Skin of body (tissue), 3 donors: ENCODE measurements at places on chromosomes 16 and 17.

DNA sequence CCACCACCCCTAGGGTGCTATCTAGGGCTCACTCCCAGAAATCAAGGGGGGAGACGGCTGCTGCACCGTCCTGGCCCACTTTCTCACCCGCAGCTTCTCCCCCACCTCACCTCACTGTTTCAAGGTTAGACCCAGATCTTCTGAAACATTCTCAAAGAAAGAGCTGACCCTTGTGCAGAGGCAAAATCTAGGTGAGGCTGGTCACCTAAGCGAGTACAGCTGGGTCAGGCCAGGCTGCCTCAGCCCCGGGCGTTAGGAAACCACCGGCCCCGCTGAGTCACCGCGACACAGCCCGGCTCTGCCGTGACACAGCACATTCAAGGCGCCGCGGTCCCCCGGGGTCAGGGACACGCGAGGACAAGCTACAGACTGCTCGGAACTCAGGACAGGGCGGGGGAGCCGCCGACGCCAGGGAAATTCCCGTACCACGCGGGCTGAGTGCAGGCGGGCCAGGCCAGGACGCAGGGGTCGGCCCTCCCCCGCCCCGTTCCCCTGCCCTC lies 27.1 kb downstream of the GNPTG start:
- DNase-seq: no peak

DNA sequence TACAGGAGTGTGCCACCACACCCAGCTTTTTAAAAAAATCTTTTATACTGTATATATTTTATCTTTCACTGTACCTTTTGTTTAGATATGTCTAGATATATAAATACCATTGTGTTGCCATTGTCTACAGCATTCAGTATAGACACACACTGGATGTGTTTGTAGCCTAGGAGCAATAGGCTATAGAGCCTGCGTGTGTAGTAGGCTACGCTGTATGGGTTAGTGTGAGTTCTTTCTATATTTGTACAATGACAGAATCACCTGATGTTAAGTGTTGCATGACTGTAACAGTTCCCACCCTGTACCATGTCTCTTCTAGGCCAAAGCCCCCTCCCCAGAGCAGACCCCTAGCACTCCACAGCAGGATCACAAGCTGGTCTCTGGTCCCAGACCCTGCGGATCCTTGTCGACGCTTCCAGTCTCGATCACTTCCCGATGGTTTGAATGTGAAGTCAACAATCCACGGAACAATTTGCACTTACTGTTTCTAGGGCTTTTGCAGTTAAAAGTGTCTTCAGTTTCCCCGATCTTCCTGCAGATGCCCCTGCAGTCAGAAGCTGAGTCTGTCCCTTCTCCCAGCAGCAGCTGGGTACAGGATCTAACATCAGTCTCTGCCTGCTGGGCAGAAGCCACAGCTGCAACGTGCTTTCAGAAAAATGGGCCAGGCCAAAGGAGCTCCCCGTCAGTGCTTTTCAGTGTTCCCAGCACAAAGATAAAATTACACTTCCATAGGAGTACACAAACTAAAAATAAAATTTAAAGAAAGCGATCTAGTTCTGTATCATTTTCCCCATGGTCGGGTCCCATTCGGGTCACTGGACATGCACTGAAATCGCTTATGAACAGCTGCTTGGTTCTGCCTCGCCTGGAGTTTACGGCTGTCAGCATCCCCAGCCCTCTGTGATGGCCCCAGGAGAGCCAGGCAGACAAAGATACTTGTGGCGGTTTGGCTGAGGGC lies 35.4 kb downstream of the ADAM11 start:
- DNase-seq: no peak

DNA sequence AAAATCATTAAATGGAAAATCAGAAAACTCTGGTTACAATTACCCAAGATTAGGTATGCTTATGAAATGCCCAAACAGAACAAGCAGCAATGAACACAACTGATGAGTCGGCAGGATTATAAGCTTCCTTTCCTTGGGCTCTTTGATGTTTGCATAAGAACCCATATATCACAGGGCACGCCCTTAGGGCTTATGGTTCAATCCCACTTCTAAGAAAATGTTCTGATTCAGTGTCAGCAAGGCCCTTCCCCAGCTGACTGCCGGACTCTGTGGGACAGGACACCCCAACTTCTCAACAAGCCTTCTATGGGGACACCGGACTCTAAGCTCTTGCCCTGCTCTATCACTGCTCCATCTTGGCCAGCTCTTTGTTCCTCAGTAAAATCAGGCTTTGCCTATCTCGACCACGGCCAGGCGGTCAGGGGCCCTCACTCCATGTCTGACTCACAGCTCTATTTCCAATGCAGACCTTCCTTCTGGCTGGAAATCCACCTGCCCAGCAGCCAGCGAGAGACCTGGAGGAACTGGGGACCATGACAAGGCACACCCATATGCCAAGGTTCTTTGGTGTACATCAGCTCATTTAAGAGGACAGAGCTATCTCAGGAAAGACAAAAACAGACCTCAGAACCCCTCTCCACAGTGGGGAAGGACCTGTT lies 26.8 kb downstream of the LITAFD start:
- no peak for DNase-seq

GRCh38 chr17:3669085-3669347 lies 404 bp downstream of the EMC6 start:
- DNase-seq: no peak

DNA sequence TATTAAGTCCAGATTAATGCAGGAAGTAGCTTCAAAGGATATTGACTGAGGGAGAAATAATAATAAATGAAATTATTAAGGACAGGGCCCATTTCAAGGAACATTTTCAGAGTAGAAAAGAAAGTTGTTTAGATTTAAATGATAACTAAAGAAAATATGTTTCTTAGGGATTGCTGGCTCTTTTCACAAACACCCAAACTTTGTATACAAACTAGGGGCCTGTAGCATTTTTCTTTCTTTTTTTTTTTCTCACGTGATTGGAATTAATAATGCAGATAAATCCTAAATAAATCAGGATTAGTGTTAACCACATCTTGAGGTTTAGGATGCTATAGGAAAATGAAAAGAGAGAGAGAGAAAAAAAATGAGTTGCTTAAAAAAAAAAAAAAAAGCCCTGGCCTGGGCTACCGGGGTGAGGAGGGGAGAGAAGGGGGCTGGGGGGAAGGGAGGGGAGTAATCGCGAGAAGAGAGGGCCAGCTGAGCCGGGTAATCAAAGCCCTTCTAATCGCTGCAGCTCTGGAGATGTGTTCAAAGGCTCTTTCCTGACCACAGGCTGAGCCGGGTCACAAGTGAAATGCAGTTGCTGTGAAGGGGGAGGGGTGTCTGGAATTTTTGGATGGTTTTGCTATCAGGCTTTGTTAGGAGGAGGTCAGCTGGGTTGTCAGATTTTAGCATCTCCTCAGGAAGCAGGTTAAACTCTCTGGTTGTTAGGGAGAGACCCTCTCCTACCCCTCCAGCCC lies 104.6 kb upstream of the ZFHX3 start:
- no peak for DNase-seq

- no peak for DNase-seq
Measured at GRCh38 chr17:64579917-64580316, 73.1 kb downstream of the CEP95 start.

- DNase-seq: no peak
Measured at GRCh38 chr16:59683709-59684108, 949.6 kb upstream of the GOT2 start.

- DNase-seq: no peak
Measured at GRCh38 chr16:83336603-83337002, 471.2 kb upstream of the HSBP1 start.

DNA sequence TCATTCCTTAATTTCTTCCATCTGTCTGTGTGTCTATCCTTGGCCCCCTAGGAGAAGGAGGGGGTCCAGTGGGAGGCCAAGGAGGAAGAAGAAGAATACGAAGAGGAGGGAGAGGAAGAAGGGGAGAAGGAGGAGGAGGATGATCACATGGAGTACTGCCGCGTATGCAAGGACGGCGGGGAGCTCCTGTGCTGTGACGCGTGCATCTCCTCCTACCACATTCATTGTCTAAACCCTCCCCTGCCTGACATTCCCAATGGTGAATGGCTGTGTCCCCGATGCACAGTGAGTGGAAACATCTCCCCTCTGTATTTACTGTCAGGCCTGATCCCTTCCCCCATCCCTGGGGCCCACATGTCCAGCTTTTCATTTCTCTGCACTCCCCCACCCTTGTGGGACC lies 6.3 kb downstream of the CHD3 start:
- DNase-seq: no peak

DNA sequence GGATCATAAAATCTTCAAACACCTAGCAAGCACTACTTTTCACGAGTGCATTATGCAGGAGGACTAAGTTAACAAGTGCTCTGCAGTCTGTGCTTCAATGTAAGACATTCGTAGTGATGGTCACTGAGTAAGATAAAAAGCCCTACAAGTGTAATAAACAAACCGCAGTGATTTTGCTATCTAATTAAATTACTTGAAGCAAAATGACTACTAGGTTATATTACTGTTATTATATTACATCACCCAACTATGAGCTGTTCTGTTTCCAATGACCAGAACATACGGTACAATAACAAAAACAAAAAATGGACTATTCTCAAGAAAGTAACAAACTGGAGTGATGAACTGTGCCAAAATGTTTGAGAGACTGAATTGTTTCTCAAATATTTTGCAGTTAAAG lies 11.2 kb downstream of the KLHL10 start:
- DNase-seq: no peak

DNA sequence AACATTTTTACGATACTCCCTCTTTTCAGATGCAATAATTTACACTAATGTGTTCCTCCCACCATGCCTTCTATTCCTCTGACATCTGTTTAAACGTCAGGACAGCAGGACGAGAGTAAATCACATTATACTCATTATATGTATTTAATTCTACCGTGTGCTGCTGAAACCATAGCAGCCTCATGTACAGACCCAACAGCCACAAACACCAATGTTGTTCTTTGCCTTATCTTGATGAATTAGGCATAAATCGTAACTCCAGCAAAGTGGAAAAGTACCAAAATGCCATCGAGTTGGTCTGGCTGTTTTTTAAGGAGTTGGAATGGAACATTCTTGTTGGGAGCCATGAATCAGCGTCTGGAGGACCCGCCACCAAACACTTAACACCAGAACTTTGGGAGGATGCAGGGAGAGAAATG lies 82.9 kb upstream of the FOXF1 start:
- DNase-seq: no peak

GRCh38 chr16:86983621-86984020 lies 333.6 kb downstream of the C16orf95 start:
- DNase-seq: no peak

DNA sequence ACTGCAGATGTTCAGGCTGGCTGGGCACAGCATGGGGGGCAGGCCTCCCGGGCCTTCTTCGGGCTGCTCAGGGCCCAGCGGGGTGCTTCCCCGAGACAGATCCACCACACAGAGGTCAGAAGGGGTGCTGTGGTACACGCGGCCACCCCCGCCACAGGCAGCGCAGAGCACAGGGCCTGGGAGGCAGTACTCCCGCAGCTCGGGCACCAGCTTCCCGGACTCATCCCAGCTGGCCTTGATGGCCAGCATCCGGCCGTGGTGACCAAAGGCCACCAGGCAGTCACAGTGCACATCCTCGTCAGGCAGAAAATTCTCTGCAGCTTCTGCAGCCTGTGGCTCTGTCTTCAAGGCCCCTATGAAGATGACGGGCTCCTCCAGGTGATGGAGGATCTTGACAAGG lies 1.9 kb downstream of the FAAP100 start:
- no peak for DNase-seq

GRCh38 chr17:68731465-68731864 lies 130.3 kb upstream of the FAM20A start:
- no peak for DNase-seq

DNA sequence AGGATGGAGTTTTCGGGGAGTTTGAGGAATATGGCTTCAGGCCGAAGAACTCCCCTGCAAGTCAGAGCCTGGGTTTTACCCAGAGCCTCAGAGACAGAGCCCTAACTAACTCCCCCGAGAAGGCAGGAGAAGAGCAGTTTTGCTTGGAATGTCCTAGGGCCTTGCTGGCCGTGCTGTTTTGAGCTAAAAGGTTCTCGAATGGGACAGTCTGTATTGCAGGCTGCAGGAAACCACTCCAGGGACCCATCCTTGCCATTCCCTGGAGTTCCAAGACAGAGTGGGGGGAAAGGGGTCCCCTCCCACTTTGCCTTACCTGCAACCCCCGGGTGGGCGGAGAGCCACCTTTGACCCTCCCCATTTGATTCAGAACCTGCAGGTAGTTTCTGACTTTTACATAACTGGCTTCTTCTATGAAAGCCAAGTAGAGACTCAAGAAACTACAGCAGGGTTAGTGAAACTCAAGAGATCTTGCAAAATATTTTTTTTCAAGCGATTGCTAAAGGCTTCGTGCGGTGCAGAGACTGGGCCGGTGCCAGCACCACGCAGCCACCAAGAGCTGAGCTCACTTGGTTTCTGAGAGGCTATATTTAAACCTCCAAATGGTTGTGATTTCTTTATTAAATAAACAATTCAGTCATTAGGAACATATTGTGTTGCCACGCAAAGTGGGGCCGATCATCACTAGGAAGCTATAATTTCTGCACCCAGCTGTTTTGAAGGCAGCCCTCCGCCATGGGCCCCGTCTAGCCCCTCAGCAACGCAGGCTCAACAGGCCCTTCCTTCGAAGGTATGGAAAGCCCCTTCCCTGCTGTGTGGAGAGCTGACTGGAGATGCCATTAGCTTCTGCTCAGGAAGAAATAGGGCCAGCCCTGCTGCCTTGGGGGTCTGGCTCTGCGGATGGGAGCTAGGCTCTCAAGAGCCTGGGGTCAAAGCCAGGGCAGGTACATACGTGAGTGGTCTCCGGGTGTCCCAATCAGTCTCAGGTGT lies 223.0 kb downstream of the NTN1 start:
- DNase-seq: peak; percentile 78

DNA sequence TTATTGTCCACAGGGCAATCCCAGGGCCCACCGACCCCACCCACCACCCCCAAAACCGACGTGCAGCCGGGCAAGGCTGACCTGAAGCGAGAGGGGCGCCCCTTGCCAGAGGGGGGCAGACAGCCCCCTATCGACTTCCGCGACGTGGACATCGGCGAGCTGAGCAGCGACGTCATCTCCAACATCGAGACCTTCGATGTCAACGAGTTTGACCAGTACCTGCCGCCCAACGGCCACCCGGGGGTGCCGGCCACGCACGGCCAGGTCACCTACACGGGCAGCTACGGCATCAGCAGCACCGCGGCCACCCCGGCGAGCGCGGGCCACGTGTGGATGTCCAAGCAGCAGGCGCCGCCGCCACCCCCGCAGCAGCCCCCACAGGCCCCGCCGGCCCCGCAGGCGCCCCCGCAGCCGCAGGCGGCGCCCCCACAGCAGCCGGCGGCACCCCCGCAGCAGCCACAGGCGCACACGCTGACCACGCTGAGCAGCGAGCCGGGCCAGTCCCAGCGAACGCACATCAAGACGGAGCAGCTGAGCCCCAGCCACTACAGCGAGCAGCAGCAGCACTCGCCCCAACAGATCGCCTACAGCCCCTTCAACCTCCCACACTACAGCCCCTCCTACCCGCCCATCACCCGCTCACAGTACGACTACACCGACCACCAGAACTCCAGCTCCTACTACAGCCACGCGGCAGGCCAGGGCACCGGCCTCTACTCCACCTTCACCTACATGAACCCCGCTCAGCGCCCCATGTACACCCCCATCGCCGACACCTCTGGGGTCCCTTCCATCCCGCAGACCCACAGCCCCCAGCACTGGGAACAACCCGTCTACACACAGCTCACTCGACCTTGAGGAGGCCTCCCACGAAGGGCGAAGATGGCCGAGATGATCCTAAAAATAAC lies 3.0 kb downstream of the SOX9 start:
- no peak for DNase-seq

- DNase-seq: no peak
Measured at GRCh38 chr16:31916056-31916488, 42.5 kb downstream of the ZNF267 start.
